GM13976 (cell line): ENCODE measurements at places on chromosomes 2 and 18.

DNA sequence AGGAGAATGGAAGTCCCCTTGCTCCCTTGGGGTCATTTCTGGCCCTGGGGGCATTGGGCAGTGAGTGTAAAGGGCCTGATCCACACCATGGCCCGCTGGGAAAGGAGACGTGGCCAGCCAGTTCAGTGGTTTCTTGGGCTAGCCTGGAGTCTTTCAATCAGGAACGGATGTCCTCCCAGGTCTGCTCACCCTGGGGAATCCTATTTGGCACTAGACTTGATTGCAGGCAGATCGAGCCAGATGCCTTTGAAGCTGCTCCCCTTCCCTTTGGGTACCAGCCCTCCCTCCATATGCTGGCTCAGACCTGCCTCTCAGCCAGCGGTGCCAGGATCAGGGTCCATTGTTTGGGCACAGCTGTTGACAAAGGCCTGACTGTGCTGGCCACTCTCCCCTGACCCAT is 11.0 kb downstream of the FBLN7 start:
- DNase-seq = peak; percentile 10

GRCh38 chr18:11587846-11588245 is 21.6 kb upstream of the SLC35G4 start:
- no peak for DNase-seq

DNA sequence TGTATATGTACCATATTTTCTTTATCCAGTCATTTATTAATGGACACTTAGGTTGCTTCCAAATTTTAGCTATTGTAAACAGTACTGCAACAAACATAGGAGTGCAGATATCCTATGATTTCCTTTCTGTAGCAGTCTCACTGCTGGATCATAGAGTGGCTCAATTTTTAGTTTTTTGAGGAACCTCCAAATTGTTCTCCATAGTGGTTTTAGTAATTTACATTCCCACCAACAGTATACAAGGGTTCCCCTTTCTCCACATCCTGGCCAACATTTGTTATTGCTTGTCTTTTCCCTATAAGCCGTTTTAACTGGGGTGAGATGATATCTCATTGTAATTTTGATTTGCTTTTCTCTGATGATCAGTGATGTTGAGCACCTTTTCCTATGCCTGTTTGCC is 114.3 kb downstream of the TMEM17 start:
- DNase-seq = no peak

DNA sequence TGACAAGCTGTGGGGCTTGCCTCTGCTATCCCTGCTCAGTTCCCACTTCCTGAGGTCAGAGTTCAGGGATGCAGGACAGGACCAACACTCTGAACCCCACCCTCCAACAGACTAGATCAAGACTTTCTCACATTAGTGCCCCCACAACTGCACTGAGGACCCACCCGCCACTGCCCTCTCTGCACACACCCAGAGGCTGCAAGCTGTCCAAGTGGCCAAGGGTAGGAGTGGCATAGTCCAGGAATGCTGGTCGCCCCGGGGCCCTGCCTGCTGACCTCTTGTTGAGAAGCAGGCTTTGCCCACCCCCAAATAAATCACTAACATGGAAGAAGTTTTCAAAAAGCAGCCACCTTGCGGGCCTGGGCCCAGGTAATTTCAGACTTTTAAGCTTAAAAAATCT is 5.5 kb upstream of the KIF1A start:
- DNase-seq = no peak

DNA sequence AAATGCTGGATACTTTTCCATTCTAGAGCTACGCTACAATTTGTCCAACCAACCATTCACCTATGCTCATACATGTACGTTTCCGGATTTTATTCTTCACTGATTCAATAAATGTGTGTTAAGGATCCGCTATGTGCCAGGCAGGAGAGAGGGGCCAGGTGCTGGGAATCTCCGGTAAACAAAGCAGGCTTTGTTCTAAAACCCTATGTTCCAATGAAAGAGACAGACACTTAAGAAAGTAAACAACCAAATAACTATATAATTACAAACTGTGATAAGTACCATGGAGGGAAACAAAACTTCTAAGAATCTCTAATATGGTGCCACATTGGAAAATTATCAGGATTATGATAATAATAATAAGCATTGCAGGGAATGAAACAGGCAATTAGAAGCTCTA is 22.2 kb upstream of the POMC start:
- no peak for DNase-seq
